Mammary epithelial cell (primary cell): ENCODE measurements at places on chromosomes 4 and X. TPM values are rescaled to one million over a fixed set of nuclear protein-coding genes. Genes with fewer than 3 reads are reported as not detected.

The RTL9 gene
- 0.11 and 0.26 TPM in 2 replicates for total RNA-seq

The APBB2 gene
- 75.8 and 94.2 TPM in 2 replicates for total RNA-seq

DNA sequence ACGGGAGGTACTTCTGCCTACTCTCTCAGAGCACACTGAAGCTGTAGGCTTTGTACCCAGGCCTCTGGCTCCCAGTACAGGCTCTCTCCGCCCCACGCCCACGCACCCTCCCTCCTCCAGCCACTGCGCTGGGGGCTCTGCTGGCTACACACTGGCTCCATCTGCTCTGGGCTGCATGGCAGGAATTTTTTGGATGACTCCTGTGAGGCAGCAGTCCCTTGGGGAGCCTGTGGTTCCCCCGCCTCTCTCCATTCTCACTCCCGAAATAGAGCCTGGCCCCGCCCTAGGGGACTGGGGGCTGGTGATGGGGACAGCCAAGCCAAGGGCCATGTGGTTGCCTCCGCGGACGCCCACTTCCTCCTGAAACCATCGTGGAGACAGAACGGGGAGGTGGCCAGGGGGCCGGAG is 58.1 kb upstream of the ADRA2C start:
- no peak for DNase-seq

DNA sequence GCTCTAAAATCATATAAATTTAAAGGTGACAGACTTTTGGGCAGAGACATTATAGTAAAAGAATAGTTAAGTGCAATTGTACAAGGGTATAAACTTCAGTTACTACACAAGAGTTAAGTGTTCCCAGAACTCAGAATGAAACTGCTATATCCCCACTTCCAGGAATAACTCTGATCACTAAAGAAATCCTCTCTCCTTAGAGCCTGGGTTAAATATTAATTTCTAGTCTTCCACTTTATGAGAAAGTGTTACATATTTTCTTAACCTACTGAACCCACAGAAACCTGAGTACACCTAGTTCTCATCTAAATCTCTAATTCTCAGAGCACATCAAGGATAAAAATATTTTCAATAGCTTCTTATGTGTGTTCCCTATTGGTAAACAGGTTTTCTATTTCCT is 99.1 kb upstream of the USP38 start:
- no peak for DNase-seq

GRCh38 chr4:183396227-183396637 is 48.2 kb upstream of the CDKN2AIP start:
- peak; percentile 55 for DNase-seq

- no peak for DNase-seq
Observed at GRCh38 chr4:67879486-67879885, 4.3 kb downstream of the TMPRSS11D start.

- peak; percentile 43 for DNase-seq
Observed at GRCh38 chrX:1592470-1593142, 1.2 kb downstream of the AKAP17A start.

DNA sequence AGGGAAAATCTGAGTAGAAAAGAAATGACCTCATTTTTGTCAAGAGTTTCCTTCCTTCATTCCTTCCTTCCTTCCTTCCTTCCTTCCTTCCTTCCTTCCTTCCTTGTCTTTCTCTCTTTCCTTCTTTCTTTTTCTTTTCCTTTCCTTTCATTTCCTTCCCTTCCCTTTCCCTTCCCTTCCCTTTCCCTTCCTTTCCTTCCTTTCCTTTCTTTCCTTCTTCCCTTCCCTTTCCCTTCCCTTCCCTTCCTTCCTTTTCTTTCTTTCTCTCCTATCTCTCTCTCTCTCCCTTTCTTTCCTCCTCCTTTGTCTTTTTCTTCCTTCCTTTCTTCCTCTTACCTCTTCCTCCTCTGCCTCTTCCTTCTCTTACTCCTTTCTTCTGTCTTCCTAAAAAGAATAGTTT is 347.6 kb downstream of the FAM47A start:
- DNase-seq = no peak

DNA sequence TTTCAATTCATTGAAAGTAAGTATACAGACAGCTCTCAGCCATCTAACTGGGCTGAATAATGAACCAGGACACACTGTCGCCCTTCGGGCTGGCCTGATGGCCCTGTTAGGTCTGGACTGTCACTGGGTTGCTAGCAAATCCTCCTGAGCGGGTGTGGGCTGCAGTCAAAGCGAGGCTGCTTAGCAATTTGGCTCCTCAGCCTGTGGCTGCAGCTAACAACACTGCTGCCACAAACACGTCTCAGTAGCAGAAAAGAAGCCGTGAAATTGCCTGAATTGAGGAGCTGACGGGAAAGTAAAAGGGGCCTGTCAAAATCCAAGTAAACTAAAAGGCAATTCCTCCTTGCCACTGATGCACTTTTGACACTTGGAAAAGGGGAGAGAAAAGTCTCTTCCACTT is 72.8 kb downstream of the SMIM20 start:
- DNase-seq = no peak

DNA sequence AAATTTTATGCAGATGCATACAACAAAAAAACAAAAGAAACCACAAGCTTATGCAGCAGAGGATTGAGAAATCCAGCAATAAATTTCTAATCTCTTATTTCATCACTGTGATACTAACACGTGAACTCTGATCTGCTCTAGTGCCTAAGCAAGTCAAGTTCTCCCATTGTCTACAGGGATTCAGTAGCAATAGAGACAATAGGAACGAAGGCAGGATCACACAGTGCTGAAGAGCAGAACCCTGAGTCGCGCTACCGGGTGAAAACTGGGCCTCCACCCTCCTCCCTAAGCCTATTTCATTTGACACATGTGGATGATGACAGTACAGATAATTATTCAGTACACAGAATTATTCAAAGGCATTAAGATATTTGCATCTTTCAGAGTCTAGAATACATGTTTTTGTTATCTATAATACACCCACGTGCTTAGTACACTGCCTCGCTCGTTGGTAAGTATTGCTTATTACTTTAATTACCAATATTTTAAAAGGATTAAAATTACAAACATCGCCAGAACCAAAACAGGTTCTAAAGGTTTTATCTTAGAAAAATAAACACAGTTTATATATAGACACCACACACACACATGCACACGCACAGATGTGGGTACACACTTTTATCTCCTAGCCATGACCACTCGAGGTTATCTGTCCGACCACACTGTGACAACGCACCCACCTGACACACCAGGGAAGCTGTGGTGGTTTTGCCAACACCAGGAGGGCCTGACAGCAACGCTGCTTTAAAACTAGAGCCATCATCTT is 60.1 kb downstream of the RFC1 start:
- no peak for DNase-seq

- peak; percentile 85 for DNase-seq
Observed at GRCh38 chrX:130878350-130879341, 24.4 kb downstream of the ENOX2 start.

DNA sequence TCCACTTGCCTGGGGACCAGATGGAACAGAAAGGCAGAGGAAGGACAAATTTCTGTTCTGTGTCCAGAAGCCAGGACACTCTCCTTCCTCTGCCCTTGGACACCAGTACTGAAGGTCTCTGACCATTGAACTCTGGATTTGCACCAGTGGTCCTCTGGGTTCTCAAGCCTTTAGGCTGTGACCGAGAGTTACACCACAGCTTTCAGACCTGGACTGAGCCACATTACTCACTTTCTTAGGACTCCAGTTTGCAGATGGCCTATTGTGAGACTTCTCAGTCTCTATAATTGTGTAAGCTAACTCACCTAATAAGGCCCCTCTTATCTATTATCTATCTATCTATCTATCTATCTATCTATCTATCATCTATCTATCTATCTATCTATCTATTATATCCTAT is 295.3 kb upstream of the GALNTL6 start:
- no peak for DNase-seq

- DNase-seq = no peak
Observed at GRCh38 chr4:76738086-76738931, 159.6 kb downstream of the SOWAHB start.

DNA sequence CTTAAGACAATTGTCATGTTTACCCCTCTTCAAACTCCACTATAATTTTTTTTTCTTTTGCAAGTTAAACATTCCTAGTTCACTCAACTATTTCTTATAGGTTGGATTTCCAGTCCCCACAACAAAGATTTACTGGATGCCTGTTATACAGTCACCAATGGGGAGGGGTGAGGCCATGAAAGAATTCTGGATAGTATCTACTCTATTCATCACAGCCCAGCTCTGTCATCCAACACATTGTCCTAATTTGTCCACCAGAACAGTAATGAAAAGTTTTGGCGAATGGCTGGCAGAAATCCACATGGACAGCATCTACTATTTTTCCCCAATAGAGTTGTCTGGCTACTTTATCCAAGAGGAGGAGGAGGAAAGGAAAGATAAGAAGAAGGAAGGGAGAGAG is 192.7 kb upstream of the S100G start:
- no peak for DNase-seq

DNA sequence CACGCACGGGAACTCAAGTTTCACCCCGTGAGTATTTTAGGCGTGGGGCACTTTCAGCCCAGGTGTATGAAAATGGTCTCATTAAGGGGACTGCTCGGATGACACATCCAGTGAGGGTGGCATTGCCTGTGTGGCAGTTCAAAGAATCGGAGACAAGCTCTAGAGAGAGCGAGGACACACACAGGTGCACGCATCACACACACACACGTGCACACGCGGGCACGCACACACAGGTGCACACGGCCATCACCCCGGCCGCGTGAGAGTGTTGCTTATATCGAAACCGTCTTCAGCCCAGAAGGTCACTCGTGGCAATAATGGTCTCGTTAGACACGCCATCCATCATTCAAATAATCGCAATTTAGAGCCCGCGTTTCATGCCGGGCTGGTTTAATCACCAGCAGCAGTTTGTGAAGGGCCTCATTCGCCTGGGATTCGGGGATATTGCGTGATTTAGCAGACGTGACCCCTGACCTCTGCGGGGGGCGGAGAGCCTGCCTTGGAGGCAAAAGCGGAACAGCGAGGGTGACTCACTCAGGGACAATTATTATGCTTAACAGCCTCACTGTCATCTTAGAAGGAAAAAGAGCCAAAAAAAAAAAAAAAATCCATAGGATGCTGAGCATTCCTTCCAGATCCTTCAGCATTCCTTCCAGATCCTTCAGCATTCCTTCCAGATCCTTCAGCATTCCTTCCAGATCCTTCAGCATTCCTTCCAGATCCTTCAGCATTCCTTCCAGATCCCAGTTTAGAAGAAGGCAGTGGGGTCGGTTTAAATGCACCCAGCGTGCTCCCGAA is 89.4 kb upstream of the PPP2R3B start:
- no peak for DNase-seq

DNA sequence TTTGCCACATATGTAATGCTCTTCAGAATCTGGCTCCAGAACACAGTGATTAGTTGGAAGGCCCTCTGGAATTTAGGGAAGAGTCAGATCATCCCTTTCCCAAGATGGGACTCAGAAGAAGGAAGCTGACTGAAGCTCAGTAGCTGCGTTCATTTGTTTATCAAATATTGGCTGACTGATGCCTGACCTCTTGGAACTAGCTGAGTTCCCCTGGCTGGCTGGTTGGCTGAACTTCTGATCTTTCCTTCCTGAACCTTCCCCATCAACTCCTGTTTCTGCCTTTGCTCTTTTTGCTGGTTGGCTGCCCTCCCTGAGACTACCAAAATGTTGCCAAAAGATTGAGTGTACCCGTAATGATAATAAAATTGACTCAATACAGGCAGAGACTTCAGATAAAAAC is 866.5 kb upstream of the INTU start:
- no peak for DNase-seq
